ENCODE measurements at places on chromosomes 3 and 15. TPM values are rescaled to one million over a fixed set of nuclear protein-coding genes. Genes with fewer than 3 reads are reported as not detected.

TMEM108 gene
- 0.91 TPM for total RNA-seq

IMPG2 gene
- total RNA-seq: 0.85 TPM

DNA sequence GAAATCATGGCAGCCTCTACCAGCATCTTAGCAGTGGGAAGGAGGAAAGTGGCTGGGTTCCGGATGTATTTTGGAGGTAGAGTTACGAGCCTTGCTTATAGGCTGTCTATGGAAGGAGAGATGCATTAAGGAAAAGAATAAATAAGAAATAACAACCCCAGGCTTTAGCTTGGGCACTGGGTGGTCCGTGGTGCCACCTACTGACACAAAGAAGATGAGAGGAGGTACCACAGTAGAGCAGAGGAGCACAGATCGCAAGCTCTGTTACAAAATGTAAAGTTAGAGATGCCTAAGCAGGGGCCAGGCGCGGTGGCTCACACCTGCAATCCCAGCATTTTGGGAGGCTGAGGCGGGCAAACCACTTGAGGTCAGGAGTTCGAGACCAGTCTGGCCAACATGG lies 74.8 kb downstream of the TMEM39A start:
- DNase-seq: no peak

NR1I2 gene
- total RNA-seq: 0.38 TPM

DNA sequence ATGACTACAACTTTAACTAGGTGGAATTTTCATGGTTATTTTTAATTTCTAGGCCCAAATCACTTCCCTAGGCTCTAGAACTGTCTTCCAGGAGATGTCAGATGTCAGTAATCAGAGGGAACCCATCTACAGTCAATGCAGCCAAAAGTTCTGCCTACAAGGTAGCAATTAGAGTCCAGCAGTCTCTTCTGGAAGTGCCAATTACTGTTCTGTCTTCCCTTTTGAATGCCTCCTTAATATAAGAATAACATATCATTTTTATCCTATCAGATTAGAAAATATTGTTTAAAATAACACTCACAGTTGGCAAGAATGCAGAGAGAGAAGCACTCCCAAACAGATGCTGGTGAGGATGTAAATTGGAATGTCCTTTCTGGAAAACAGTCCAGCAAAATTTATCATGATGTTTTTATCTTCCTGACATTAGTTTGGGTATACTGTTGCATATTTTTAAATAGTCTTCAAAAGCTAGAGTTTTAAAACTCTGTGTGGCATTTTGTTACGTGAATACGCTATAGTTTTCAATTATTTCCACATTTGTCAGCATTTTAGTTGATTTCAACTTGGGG lies 543.7 kb downstream of the FHIT start:
- DNase-seq: no peak

- DNase-seq: no peak
Measured at GRCh38 chr3:126184465-126185000, 4.1 kb upstream of the ALDH1L1 start.

DNA sequence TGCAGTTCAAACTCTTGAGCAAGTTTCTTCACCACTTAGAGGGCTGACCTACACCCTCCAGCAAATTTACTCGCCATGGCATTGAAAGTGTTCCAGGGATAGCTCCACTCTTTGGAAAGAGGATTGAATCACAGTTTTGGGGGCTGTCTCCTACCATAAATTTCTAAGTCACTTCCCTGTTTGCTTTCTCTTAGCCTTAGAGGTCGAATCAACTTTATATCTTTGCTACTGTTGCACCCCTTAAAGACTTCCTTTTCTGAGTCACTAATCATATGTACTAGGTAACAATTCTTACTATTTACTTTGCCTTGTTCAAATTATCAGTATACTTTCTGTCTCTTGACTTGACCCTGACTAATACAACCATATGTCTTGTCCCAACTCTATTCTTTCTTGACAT lies 1151.8 kb upstream of the ALCAM start:
- no peak for DNase-seq

GRCh38 chr15:101556273-101556672 lies 66.8 kb upstream of the PCSK6 start:
- DNase-seq: no peak

All from kidney (tissue), 22 donors.